A549 (cell line): ENCODE measurements at places on chromosomes 12 and 14.

DNA sequence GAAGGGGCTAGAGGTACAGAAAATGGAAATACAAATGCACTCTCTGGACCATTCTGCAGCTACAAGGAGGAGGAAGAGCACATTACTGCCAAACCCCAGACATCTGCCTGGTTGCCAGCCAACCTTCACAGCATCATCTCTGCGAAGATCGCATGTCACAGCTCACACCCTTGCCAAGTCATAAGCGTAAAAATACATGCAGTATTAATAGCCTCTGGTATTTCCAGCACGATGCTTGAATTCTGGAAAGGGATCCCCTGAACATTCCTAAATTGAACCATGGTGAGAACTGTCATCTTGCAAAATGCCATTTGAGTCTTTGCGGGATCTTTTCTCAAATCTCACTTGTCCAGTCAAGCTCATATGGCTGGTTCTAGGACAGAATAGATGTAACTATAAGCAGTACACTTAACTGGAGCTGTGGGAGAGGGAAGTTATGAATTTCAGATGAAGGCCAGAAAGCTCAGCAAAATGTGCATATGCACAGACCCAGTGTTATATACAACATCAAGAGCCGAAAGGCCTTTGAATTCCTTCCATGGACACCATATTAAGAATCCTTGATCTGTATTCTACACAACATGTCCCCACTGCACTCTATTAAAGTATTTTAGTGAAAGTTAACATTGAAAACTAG lies 211.6 kb downstream of the DUSP6 start:
- no peak for DNase-seq

- no peak for DNase-seq
These were observed 145.0 kb upstream of the SLC38A2 start for GRCh38 chr12:46517579-46517962.

- no peak for DNase-seq
These were observed 190.8 kb upstream of the PARP11 start for GRCh38 chr12:4064008-4064407.

GRCh38 chr14:54040846-54041245 lies 84.2 kb upstream of the BMP4 start:
- DNase-seq: no peak

- DNase-seq: no peak
These were observed 185.5 kb upstream of the FAR2 start for GRCh38 chr12:28963554-28963953.

GRCh38 chr12:72296389-72296788 lies 24.2 kb downstream of the TRHDE start:
- peak; percentile 49 for DNase-seq

GRCh38 chr14:69741055-69741454 lies 25.9 kb upstream of the SRSF5 start:
- DNase-seq: no peak

DNA sequence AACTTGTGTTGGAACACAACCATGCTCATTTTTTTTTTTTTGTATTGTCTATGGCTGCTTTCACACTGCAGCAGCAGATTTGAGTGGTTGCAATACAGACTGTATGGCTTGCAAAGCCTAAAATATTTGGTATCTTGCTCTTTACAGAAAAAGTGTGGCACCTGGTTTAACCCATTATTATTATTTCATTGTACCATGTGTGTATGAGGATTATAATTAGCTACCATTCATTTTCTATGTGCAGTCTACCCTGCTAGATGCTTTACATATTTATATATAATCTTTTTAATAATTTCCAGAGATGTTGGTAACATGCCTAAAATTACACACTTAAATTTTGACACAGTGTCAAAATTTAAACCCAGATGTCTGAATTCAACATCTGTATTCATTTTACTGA lies 37.7 kb downstream of the SPATS2 start:
- no peak for DNase-seq

GRCh38 chr12:132561427-132562156 lies 48.8 kb downstream of the LRCOL1 start:
- DNase-seq: peak; percentile 75

DNA sequence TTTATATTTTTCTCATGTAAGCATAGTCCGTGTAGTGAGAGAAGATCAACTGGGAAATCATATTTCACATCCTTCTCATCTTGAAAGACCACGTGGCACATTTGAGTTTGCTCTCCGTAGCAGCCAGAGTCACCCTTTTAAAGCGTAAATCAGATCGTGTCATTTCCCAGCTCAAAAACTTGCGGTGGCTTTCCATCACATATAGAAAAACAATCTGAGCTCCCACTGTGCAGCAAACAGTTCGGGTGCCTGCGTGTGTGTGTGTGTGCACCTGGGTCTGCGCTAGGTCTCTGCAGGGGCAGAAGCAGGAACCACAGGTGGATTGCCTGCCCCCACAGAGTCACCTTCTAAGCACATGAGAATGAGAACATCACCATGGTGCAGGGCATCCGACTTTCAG lies 338.2 kb downstream of the TRHDE start:
- DNase-seq: no peak

DNA sequence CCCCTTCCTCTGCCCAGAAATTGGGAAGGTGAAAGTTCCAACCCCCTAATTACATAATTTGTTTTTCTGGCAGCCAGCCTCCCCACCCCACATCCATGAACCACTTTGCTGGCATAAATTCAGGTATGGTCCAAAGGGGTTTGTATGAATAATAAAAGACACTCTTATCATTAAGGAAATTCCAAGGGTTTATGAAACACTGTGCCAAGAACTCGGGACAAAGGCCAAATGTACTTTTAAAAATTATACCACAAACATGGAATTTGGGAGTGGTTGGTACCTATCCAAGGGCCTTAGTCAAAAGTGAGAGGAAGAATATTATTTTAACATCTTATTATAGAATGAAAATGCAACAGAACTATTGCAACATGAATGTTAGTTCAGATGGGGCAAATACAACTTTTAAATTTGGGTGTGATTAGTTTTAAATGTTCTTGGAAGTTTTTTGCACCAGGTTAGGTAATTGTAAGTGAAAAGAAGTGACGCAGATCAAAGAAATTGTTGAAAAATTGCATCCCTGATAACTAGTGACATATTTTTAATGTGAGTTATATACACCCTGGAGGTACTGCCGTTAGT lies 217.8 kb downstream of the TMEM117 start:
- no peak for DNase-seq

DNA sequence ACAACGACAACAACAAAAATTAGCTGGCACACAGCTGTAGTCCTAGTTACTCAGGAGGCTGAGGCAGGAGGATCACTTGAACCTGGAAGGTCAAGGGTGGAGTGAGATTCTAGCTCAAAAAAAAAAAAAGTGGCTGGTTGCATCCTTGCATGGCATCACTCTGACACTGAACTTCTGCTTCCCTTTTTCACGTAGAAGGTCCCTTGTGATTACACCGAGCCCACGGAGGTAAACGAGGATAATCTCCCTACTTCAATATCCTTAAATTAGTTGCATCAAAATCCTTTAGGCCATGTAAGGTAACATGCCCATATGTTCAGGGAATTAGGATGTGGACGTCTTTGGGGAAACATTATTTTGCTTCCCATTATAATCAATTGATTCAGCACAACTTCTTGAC lies 4.0 kb upstream of the PPP4R4 start:
- no peak for DNase-seq

DNA sequence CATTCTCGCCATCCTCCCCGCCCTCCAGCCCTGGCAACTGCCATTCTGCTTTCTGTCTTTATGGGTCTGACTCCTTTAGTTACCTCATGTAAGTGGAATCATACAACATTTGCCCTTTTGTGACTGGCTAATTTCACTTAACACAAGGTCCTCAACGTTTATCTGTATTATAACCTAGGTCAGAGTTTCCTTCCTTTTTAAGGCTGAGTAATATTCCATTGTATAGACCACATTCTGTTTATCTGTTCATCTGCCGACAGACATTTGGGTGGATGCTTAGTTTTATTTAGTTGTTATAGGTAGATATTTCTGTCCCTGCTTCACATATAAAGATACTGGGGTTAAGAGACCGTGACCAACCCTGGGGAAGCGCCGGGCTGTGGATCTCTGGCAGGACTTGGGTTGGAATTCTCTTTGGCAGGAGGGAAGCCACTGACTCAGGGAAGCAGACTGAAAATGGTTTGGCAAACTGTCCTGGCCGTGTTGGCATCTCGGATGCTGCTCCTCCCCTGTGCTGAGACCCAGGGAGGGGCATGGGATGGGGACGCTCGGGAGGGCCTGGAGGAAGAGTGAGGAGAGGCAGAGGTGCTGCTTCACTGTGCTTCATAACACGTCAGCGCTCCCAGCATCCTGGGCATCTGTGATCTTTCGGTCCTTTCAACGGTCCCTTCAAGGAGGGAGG lies 38.9 kb downstream of the TEAD4 start:
- no peak for DNase-seq

- DNase-seq: no peak
These were observed 59.4 kb upstream of the FOXN3 start for GRCh38 chr14:89476354-89476896.

DNA sequence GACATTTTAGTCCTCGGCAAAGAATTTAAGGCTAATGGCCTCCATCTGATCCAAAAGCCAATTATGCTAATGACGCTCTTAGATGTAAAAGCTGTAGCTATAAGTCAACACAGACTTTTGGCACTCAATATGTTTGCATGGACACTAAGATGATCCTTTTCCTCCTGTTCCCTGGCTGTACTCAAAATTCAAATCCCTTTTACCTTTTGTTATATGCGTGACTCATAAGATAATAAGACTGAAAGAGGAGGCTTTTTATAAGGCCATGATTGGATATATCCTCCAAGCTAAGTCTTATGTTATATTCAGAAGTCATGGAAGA lies 89.8 kb downstream of the PDZRN4 start:
- no peak for DNase-seq

DNA sequence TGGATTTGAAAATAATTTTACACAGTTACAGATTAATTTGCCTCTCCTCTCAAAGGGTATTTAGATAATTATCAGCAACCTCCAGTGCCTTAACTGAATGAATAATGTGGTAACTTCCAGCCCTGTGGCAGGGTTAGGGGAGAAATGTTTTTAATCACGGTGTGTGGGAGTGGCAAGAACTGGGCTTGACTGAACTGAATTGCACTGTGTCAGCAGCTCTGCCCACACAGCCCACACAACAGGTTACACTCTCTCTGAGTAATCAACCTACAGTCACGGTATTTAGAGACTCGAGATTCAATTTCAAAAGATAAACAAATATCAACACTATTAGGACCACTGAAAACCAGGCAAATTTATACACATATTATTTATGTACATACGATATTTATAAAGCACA lies 198.5 kb downstream of the KCNC2 start:
- no peak for DNase-seq

- DNase-seq: no peak
These were observed 10.8 kb downstream of the CLEC1A start for GRCh38 chr12:10088031-10088430.

DNA sequence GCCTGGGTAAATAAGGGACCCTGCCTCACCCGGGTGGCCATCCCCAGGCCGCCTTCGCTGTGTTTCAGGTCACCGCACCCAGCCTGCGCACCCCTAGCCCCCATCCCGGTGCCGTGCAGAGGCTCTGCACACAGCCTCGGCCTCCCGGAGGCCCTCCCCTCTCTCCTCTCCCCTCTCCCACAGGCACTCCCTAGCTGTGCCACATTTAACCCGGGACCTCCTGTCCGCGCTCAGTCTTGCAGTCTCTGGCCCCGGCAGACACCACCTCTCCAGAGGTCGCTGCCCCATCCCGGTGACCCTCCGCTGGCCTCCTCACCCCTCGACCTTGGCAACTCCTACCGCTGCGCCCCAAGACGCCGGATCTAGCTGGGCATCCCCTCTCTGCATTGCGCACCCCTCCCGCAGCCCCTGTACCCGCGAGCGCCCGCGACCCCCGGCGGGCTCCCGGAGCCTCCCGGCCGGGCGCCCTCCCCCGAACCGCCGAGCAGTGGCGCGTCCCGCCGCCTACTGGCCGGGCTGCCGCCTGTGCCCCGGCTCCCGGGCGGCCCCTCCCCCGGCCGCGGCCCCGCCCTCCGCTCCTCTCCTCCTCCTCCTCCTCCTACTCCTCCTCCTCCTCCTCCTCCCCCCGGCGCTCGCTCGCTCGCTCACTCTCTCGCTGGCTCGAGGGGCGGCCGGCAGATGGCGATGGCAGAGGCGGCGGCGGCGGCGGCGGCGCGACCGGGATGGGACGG lies 120.7 kb downstream of the AACS start:
- peak; percentile 74 for DNase-seq

GRCh38 chr12:113262710-113263109 lies 41.4 kb downstream of the TPCN1 start:
- no peak for DNase-seq

- peak; percentile 66 for DNase-seq
These were observed 31.0 kb downstream of the FOXN4 start for GRCh38 chr12:109277899-109278762.

DNA sequence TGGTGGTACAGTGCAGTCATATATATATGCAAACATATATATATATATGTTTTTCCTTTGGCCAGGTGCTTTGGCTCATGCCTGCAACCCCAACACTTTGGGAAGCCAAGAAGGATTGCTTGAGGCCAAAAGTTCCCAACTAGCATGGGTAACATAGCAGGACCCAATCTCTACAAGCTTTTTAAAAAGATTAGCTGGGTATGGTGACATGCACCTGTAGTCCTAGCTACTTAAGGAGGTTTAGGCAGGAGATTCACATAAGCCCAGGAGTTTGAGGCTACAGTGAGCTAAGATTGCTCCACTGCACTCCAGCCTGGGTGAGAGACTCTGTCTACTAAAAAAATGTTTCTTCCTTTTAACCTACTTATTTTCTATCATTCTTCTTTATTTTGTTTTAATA lies 10.2 kb downstream of the PZP start:
- DNase-seq: no peak

DNA sequence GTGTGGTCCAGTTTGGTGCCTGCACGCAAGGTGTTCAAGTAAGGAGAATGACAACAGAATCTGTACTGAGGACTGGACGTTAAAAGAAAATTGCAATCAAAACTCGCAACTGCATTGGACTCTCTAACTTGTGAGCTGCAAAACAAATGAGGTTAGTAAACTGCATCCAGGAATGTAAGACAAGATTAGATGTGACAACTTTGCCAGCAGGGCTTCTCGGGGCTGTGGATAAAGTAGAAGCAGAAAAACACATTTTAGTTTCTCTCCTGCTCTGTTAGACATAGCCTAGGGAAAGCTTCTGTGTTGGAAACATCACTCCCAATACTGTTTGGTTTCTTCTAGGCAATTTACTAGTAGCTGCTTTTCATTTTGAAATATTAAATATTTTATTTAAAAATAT lies 338.2 kb upstream of the NAV3 start:
- no peak for DNase-seq

DNA sequence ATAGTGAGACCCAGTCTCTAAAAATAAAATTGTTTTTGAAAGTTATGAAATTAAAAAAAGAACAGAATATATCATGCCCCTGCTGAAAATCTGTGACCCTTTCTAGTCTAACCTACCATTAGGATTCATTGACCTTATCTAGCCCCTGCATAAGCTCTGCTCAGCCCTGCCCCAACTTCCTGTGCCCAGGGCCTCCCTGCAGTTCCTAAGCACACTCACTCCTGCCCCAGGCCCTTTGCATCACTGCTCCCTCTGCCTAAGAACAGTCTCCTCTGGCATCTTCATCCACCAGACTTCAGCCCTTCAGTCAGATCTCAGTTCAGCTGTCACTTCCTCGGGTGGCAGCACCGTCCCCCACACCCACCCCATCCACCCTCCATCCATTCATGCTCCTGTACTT lies 55.4 kb downstream of the SCARB1 start:
- DNase-seq: no peak

GRCh38 chr14:30015489-30015888 lies 87.8 kb upstream of the PRKD1 start:
- DNase-seq: no peak

- no peak for DNase-seq
These were observed 395.0 kb downstream of the EGLN3 start for GRCh38 chr14:33555710-33556350.

GRCh38 chr14:51041108-51041531 lies 53.8 kb downstream of the TRIM9 start:
- DNase-seq: no peak
